OCI-LY7 (cell line): ENCODE measurements at places on chromosomes 1 and 21.
A peak's percentile ranks its signal among the peaks of the same experiment; 100 is the strongest.

DNA sequence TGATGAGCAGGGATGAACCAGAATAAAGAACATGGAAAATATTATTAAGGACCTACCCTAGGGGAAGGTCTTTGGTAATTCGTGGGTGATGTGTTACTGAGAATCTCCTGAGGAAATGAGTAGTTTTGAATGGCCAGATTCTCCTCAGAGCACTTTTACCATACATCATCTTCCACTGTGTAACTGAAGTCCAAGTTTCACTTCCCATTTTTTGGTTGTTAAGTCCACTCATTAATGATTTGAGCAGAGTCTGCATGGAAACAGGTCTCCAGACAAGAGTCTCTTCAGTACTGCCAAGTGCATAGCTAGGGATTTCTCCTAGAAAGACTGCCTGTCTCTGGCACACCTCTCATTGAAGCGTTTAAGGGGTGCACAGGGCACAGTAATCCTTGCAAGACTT is 48.7 kb upstream of the PCP4 start:
- DNase-seq: peak; percentile 10

DNA sequence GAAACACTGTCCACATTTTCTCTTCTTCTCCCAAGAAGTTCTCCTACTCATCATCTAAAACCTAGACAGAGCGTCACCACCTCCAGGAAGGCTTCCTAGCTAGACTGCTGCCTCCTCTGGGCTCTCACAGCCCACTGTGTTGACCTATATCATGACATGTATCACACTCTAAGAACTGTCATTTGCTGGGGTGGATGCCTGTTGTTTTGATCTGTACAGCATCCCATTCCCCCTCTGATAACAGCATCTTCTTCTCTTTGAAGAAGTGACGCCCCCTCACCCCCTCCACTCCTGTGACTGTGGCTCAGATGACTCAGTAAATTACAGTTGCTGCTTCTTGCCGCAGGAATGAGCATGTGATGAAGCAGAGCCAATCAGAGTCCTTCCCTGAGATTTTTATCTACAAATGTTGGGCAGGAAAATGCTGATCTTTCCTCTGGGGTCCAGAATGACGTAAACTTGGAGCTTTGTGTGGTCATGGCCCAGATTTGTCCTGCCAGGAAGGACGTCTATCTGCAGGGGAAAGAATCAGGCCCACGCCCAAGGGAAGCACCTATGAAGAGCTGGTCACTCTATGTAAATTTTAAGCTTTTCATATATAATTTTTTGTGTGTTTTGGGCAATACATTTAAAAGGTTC is 28.0 kb upstream of the FOXO6 start:
- no peak for DNase-seq

- no peak for DNase-seq
These were observed 61.9 kb upstream of the GJA5 start for GRCh38 chr1:147822292-147822691.

GRCh38 chr1:45673956-45674355 is 12.4 kb downstream of the GPBP1L1 start:
- DNase-seq: no peak

- DNase-seq: no peak
These were observed 177.7 kb downstream of the C1orf94 start for GRCh38 chr1:34354367-34354766.

DNA sequence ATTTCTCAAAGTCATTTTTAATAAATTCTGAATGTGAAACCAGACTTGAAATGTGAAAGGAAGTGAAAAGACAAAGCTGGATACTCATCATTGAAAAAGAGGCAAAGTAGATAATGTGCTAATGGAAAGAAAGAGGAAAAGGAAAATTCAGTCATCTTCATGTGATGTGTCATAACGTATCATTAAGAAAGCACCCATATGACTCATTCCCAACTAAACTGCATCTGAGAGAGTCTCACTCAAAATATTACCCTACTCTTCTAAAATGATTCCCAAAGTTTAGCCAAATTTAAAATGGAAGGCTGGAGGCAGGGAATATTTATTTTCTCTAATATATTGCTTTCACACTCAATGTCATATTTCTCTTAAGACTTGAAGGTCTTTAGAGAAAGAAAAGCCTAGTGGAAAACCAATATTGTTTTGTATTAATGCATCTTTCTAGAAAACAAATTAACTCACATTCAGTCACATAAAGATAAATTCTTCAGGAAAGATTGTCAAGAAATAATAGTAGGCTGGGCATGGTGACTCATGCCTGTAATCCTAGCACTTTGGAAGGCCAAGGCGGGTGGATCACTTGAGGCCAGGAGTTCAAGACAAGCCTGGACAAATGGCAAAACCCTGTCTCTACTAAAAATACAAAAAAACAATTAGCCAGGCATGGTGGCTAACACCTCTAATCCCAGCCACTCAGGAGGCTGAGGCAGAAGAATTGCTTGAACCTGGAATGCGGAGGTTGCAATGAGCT is 129.9 kb downstream of the SLC30A10 start:
- DNase-seq: no peak

GRCh38 chr1:179120736-179121135 is 38.9 kb downstream of the TOR3A start:
- no peak for DNase-seq

- DNase-seq: no peak
These were observed 52.9 kb downstream of the MATN1 start for GRCh38 chr1:30670240-30671060.

GRCh38 chr1:191889623-191890003 is 268.6 kb upstream of the RGS18 start:
- no peak for DNase-seq

GRCh38 chr1:119308806-119309205 is 59.8 kb upstream of the HAO2 start:
- no peak for DNase-seq

- no peak for DNase-seq
These were observed 10.7 kb upstream of the ERICH3 start for GRCh38 chr1:74684301-74684700.

DNA sequence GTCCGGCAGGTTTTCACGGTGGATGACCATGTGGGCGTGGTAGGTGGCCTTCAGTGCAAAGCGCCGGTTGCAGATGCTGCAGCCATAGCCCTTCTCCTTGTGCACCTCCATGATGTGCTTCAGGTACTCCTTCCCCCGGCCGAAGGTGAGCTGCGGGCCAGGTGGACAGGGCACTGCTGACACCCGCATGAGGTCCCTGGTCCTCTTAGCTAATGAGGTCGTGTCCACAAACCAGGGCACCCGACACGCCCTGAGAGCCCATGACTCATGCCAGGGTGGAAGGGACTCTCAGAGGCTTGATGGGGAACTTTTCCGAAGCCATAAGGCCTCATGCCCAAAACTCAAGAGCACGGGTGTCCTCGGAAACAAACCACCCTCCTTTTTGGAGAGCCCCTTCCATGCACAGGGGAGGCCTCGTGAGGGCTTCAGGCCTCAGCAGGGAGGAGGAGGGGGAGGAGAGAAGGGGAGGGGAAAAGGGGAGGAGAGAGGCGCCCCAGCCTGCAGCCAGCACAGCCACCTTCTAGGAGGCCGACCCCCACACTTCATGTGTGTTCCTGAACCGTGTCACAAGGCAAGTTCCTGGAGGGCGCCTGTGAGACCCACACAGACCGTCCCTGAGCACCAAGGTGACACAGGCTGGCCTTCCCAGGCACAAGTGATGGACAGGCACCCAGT is 54.4 kb upstream of the RIPK4 start:
- DNase-seq: no peak

DNA sequence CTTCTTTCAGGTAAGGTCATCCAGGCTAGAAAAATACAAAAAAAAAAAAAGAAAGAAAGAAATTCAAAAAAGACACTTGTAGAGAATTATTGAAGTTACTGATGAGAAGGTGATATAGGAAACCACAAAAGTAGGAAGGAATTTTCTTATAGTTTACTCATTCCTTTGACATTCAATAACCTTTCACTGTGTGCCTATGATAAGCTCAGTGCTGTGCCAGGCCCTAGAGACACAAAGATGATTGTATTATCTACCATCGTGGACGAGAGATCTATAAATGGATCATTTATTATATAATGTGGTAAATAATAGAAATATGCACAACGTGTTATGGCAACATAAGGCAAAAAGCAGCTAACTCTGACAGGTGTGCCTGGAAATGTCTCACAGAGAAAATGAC is 109.6 kb upstream of the NGF start:
- no peak for DNase-seq
